ENCODE measurements at places on chromosomes 1 and 21.

- DNase-seq, result no peak
These were observed 76.0 kb upstream of the PTGFRN start for GRCh38 chr1:116833718-116834117.

GRCh38 chr1:3011631-3012455 is 9.4 kb upstream of the ACTRT2 start:
- no peak for DNase-seq

DNA sequence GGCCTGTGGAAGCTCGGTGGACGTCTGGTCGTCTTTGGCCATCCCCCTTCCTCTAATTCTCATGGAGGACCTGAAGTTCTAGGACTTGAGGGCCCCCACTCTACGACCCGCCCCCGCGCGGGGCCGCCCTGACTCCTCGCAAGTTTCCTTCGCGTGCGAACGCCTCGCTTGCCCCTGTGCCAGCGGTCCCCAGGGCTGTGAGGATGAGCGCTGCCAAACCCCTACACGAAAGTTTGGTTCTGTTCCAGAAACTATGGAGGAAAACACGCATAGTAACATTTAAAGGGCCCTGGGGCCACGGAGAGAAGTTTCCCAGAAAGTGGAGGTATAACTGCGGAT is 304 bp upstream of the GNG12 start:
- DNase-seq, result no peak

DNA sequence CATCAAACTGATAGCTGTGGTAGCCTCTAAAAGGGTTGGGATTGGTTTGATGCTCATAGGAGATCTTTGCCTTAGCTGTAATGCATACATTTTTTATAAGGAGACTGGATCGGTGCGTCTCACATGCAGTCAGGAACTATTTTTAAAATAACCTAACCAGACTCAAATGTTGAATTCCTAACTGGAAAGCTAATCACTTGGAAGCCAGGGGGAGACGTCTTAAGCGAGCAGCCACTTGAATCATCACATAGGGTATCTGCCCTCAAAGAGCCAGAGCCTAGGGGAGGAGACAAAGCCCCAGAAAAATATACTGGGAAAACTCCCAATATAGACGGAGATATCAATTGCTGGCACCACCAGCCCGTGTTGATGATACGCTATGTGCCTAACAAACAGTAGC is 61.7 kb upstream of the PUM1 start:
- no peak for DNase-seq

DNA sequence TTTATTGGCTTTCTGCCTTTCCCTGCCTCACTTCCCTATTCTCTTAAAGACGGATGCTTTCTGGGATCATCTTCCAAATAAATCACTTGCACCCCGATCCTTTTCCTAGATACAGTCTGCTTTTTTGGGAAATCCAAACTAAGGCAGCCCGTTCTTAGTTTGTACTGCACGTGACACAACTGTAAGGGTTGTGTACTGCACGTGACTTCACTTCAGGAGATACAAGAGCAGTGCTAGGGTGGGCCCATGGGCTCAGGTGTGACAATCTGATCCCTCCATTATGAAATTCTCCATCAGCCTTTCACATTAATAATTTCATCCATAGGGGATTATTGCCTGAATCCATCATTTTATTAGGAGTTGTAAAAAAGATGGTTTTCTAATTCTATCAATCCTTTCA is 33.8 kb upstream of the SPOCD1 start:
- DNase-seq, result no peak

DNA sequence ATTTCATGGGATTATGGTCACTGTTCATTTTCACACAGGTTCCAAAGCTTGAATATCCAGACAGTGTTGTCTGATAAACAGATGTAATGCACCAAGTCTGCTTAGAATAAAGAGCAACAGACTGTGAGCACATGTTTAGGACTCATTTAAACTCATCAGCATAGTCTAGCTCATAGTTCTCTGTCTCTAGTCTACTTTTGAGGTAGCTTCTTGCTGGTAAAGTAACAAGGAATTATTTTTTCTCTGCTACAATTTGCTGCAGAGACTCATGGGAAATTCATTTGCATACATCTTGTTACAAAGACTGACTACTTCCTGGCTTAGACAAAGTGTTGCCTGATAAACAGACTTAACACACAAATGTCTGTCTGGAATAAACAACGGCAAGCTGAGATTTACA is 187.2 kb downstream of the NFIA start:
- peak; percentile 31 for DNase-seq

DNA sequence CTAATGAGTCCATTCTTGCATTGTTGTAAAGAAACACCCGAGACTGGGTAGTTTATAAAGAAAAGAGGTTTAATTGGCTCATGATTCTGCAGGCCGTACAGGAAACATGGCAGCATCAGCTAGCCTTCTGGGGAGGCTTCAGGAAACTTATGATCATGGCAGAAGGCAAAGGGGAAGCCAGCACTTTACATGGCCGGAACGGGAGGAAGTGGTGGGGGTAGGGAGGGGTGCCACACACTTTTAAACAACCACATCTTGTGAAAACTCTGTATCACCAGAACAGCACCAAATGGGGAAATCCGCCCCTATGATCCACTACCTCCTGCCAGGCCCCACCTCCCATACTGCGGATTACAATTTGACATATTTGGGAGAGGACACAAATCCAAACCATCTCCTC is 43.9 kb downstream of the NOS1AP start:
- DNase-seq, result no peak

DNA sequence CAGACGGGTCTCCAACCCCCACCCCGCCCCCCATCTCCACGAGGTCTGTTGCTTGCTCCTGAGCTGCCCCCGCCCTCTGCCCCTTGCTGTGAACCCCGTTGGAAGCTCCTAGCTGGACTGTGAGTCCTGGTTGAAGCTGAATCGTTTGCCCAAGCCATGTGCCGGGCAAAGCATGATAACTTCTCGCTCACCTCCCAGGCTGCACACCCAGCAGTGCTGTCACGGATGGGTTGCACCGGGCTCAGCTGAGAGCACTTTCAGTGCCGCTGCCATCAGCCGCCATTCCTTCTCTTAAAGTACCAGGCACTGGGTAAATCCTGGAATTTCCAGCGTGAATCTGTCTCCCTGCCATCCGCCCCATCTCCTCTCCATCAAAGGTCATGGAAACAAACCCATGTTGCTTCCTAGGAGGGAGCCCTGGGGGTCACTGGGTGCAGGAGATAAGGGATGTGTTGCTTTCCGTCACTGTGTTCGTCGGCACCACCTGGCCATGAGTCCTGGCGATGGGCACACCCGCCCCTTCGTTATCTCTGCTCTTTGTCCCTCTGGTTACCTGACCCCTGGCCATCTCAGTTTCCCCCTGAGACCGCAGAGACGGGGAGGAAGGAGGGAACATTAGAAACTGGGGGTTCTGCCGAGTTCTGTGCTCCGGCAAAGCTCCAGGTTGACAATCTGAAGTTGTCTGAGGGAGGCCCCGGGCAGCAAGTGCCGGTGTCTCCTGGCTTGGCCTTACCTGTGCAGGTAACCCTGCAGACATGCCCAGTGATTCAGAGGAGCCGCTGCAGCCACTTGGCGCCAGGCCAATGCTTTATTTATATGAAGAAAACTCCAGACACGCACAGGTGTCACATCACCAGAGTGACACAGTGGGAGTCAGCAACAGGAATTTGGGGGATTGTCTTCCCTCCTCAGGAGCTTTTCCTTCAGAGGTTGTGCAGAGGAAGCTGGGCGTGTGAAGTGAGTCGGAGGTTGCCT is 2.7 kb downstream of the PDE9A start:
- DNase-seq, result peak; percentile 41

GRCh38 chr1:23385119-23385621 is 15.5 kb upstream of the ZNF436 start:
- no peak for DNase-seq

DNA sequence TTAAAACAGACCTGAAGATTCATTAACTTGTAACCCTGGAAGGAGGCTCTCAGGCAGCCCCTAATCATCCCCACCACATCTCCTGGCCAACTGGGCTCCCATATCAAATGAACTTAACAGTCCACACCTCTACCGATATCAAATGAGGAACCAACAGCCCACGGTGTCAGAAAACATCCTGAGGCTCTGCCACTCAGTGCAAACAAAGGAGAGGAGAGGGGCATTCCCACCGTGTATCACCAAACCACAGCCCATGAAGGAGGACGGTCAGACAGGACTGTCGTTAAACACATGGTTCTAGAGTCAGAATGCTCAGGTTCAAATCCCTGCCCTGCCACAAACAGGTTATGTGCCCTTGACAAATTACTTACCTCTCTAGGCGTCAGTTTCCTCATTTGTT is 52.5 kb downstream of the ERI3 start:
- no peak for DNase-seq

GRCh38 chr1:222792744-222793143 is 22.1 kb upstream of the DISP1 start:
- DNase-seq, result peak; percentile 29

- DNase-seq, result no peak
These were observed 446.8 kb downstream of the COL11A1 start for GRCh38 chr1:102661481-102661880.

- no peak for DNase-seq
These were observed 50.2 kb upstream of the DNAH14 start for GRCh38 chr1:224879162-224879803.

GRCh38 chr1:184166485-184166884 is 115.0 kb downstream of the TSEN15 start:
- DNase-seq, result no peak

GRCh38 chr1:101112051-101112780 is 86.6 kb upstream of the DPH5 start:
- no peak for DNase-seq

DNA sequence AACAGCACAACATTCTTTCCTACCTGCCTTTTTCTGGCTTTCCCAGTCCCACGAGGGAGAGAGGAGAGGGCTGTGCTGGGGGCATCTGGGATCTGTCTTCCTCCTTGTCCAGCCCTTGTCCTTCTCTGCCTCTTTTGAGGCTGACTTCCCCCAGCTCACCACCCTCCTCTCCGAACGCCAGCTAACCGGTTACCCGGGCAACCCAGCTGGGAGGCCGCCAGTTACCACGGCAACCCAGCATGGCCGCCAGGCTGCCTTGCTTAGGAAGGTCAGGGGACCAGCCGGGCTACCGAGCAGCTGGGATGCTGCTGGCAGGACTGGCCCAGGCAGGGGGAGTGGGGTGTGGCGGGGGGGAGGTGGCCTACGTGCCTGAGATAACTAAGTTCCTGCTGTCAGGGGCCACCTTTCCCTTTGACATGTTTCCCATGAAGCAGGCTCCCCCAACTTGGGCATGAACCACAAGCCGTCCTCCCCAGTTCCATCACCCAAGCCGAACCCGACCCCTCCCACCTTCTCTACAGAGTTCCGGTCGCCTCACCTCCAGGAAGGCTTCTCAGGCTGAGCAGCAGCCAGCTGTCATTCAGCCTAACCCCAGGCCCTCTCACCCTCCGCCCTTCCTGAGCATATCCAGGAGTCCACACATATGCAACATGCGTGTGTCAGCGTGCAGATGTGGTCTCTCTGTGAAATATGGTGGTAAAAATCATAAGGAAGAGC is 8.7 kb downstream of the PLEKHA6 start:
- peak; percentile 96 for DNase-seq

DNA sequence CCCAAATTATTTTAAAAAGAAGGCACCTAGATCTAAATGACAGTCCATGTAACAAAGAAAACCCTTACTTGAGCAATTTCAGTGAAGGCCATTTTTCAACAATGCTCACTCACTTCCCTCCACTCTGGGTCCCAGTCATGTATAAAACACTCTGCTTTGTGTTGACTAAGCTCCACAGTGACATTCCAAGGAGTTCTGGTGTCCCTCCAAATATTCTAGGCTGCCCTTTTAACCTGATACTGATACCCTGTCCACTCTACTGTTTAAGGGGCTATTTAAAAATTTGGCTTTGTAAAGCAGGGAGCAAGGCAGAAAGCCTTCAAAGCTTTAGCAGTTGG is 73.6 kb downstream of the GNG12 start:
- DNase-seq, result no peak

- DNase-seq, result no peak
These were observed 4.9 kb downstream of the ASAP3 start for GRCh38 chr1:23478896-23479665.

- no peak for DNase-seq
These were observed 18.1 kb upstream of the COL18A1 start for GRCh38 chr21:45386728-45387371.

GRCh38 chr1:206885341-206886060 is 11.7 kb upstream of the IL24 start:
- DNase-seq, result no peak

DNA sequence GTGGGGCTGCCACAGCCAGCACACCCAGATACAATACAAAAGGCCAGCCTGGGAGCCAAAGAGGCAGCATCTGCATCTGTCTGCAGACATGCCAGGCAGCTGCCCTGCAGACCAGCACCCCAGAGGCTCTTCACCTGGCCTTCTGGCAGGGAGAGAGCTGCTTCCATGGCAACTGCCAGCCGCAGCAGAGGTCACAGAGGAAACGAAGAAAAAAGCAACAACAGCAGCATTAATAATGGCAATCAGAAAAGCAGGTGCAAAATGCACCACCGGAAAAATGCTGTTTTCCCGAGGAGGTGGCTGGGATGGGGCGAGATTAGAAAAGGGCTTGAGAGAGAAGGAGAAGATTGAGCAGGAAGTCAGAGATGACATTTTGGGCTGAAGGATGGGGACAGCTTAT is 309.5 kb downstream of the PCP4 start:
- no peak for DNase-seq

DNA sequence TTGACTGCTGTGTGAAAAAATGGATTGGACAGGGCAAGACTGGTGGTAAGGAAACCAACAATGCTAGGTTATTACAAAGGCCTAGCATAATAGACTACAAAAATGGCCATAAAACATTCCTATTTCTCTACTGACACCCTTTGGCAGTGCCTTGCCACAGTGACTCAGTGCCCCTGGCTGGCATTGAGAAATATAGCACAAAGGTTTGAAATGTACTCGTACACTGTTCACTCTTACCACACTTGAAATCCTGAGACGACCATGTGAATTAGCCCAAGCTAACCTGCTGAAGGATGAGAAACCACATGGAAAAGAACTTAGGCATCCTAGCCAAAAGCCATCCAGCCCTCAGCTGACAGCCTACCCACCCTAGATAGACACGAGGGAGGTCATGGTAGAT is 149.8 kb upstream of the PALMD start:
- no peak for DNase-seq

DNA sequence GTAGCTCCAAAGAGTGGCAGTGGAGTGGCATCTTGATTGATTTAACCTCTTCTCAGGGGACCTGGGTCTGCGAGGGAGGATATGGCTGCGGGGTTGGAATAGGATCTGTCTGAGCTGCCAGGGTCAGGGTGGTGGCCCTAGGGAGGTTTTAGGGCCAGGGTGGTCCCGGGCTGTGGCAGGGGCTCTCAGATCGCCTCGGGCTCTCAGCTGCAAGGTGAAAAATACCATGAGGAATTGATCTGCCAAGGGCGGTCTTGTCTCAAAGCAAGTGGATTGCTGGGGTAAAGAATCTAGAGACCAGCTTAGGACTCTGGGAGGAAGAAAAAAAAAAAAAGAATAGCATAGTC is 3.7 kb downstream of the SIM2 start:
- peak; percentile 10 for DNase-seq

DNA sequence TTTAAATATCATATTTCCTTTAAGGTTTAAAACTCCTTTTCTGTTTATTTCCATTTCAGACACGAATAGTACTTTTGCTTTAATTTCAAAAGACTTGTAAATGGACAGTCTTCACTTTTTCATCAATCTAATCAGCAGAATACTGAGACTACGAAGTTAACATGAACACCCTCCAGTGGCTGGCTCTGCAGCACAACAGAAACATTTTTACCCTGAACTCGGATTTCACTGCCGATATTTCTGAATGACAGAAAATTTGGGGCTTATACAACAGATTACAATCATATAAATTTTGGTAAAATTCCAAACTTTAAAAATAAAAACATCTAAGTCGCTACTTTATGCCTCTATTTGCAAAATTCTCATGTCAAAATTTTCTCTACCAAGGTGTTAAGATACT is 86.2 kb downstream of the AKT3 start:
- no peak for DNase-seq
